ENCODE measurements at places on chromosomes 13 and 19.

DNA sequence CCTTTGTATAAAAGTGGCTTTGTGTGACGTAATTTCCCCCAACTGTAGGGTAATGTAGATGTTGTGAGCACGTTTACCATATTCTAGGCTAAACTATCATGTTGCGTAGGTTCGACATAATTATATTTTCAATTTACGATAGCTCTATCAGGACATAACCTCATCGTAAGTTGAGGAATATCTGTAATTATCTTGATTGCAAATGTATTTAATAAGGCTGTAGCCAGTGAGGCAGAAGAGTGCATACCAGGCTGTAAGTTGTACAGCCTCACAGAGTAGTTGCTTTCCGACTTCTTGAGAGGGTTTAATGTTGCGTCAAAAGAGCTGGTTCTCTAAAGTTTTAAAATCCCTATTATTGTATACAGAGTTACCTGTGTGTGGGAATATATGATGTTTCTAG, 839.4 kb upstream of the GPC6 start:
- DNase-seq: no peak

DNA sequence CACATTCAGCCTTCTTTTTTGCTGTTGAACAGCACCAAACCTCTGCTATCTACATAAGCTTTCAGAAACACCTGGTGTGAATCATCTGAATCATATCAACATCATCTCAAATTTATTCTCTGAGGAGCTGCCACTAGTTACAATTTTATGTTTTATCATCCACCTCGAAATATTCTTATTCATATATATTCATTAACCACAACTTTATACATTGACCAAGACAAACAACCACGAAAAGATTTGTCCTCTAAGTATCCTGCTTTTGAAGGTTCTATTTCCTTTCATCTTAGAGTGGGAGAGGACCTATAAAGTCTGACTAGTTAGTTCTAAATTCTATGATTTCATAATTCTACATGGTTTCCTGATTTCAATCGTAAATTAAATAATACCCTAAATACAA, 18.9 kb downstream of the ESD start:
- no peak for DNase-seq

GRCh38 chr19:33303791-33304345, 1.5 kb upstream of the CEBPA start:
- no peak for DNase-seq

- DNase-seq: no peak
Observed at GRCh38 chr13:50589139-50589538, 254.4 kb downstream of the DLEU7 start.

DNA sequence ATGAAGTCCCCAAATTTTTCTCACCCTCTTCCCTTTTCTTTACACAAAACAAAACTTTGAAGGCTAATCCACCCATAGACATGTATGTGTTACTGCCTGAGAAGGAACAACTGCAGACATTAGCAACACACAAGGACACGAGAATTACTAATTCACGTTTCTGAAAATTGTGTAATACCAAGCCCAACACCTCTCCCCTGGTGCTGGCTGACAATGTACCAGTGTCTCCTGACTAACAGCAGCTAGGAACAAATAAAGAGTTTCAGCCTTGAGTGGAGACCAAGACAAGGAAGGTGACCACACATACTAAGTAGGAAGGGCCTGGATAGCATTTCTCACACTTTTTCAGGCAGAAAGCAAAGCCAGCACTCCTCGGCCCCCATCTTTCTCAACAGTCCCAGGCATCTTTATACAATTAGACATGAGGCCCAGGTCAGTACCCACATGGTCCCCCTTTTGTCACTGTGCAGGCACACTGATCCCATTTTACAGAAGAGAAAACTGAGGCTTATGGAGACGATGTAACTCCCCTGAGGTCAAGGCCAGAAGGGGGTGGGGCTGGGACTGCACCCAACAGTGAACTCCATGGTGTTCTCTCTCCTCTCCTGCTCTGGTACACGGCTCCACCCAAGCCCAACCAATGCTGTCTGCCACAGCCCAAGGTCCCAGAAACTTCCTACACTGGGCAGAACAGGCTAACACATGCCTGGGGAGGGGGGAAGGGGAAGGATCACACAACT, 8.7 kb downstream of the BRD4 start:
- peak; percentile 67 for DNase-seq

GRCh38 chr13:113862931-113863523, 849 bp downstream of the GAS6 start:
- no peak for DNase-seq

DNA sequence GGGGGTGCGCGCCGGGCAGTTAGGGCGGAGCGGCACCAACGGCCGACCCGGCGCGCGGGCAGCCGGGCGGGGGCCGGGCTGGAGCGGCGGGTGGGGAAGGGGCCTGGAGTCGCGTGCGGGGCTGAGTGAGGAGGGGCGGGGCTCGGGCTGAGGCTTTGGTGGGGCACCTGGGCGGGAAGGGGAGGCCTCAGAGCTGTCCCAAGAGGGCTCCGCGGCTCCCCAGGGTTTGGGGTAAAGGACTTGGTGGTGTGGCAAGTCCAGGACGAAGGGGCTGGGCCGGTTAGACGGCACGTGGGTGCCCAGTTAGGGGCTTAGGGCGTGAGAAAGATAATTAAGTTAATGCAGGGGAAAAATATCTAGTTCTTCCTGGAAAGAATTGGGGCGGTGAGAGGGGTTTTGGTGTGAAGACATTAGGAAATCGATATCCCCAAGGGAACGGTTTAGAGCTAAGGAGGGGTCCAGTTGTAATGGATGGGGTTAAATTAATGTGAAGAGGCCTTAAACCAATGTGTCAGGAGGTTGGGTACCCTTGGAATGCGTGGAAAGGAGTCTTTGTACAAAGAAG, 496 bp downstream of the ZNF574 start:
- no peak for DNase-seq
